Motor neuron (in vitro differentiated cells): ENCODE measurements at places on chromosomes 12 and 14.

DNA sequence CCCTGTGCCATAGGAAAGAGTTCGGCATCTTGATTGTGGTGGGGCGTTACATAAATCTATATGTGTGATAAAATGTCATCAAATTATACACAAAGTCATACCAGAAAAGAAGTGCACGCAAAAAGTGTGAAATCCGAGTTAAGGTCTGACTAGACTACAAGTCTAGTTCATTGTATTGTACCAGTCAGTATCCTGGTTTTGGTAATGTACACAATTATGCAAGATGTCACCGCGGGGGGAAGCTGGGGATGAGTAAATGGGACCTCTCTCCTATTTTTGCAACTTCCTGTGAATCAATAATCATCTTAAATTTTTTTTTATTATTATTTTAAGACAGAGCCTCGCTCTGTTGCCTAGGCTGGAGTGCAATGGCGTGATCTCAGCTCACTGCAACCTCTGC, 43.2 kb upstream of the BCL11B start:
- no peak for ATAC-seq

DNA sequence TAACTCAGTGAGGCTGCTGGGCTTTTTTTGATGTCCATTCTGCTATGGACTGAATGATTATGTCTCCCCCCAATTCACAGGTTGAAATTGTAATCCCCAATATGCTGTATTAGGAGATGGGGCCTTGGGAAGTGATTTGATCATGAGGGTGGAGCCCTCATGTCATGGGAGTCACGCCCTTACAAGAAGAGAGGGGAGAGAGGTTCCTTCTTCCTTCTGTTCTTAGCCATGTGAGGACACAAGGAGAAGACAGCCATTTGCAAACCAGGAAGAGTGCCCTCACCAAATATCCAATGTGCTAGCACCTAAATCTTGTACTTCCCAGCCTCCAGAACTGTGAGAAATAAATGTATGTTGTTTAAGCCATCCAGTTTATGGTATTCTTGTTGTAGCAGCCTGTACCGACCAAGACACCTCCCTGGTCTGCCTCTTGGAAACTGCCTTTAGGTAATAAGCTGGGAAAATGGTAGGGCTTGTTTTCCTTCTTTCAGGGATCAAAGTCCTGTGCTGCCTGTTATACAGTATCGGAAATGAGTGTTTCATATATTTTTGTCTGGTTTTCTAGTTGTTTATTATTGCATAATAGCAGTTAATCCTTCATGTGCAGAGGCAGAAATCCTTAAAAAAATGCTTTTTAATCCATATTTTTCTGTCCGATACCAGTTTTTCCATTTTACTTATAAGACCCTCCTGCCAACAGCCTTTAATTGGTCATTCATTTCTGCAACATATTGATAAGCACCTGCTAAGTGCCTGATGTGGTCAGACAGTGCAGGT, 16.3 kb downstream of the BORCS5 start:
- ATAC-seq = no peak

DNA sequence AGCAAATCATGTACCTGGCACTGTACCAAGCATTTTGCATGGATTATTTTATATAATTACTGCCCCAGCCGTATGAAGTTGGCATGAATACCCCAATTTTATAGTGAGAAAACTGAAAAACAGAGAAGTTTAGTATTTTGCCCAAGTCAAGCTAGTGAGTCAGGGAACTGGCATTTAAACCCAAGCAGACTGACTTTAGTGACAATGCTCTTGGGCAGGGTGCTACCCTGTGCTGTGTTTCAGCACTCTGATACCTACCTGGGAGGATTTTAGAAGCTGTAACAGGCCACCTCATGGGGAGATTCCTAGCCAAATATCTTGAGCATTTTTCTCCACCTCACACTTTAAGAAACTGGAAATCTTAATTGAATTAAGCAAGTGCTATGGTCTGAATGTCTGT, 98.1 kb upstream of the MAX start:
- no peak for ATAC-seq

DNA sequence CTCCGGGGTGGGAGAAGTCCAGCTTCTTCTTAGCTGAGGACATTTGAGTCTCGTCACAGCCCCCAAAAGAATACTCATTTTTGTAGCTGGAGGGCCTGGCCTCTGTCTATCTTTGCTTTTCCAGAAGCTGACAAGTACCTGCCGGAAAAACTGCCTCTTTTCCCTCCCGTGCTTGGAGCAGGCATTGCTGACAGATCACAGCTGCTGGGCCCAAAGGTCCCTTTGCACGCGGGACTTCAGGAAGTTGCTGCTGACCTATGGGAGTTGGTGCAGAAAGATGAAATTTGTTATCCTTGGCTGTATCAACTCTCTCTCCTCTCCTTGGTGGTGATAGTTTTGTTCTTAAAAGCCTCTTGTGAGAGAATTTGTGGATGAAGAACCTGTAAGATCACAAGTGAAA, 92.8 kb downstream of the PAPOLA start:
- ATAC-seq = no peak

DNA sequence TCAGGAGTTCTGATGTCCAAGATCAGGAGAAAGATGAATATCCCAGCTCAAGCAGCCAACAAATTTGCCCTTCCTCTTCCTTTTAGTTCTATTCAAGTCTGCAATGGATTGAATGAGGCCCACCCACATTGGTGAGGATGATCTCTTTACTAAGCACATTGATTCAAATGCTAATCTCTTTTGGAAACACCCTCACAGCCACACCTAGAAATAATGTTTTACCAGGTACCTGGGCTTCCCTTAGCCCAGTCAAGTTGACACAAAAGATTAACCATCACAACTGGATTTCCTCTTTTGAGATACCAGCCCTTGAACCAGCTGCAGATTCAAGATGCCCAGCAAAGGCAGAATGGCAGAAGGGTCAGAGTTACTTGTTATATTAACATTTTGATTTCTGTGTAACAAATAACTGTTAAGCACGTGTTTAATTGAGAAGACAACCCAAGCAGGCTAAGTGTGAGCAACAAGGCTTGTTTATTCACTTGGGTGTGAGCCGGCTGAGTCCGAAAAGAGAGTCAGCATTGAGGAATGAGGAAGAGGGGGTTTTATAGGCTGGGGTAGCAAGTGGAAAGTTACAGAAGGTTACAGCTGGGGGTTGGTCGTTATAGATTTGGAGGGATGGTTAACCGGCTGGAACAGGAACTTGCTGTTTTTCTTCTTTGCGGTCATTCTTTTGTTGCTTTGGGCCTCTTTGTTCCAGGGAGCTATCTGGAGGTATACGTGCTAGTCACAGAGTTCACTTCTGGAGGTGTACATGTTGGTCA, 180.3 kb downstream of the EMP1 start:
- no peak for ATAC-seq

- no peak for ATAC-seq
These were observed 38.9 kb downstream of the C14orf132 start for GRCh38 chr14:96077983-96078624.

DNA sequence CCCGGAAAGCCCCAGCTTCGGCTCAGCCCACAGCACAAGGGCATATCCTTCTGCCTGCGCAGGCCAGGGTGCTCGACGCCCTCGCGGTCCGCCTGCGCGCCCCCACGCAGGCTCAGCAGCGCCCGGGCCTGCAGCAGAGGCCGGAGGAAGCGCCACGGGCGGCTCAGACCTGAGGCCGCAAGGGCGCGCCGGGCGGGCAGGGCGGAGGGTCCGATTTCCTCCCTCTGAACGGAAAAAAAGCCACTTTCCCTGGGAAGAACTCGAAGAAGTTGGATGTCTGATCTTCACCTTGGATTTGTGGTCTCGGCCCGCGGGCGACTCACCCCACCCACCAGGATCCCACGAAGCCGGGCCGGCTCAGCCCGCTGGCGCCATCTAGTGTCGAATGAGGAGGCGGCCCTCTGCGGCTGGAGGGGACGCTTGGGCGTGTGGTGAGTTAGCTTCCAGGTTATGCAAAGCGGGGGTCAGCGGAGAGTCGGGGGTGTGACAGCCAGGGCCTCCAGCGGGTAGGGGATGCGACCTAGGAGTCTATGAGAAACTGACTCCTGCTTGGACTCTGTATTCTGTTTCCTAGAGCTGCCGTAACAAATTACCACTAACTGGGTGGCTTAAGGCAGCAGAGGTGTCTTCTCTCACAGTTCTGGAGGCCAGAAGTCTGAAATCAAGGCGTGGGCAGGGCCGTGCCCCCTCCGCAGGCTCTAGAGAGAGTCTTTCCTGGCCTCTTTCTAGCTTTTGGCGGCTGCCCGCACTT, 40.0 kb upstream of the SRSF5 start:
- peak; percentile 99 for ATAC-seq
